ENCODE measurements at places on chromosomes 3 and 15. TPM values are rescaled to one million over a fixed set of nuclear protein-coding genes. Genes with fewer than 3 reads are reported as not detected.

GRCh38 chr3:194974468-194975135 lies 288.9 kb downstream of the FAM43A start:
- no peaks in the 10 kb centered on the region for H3K27me3 ChIP-seq
- no peak overlapping the region for H3K27ac ChIP-seq
- no peaks in the 10 kb centered on the region for H3K36me3 ChIP-seq
- DNase-seq = no peak
- no peak overlapping the region for H3K4me3 ChIP-seq
- no peaks in the 10 kb centered on the region for H3K4me1 ChIP-seq

TMEM108 gene
- 17.5 TPM for total RNA-seq

DNA sequence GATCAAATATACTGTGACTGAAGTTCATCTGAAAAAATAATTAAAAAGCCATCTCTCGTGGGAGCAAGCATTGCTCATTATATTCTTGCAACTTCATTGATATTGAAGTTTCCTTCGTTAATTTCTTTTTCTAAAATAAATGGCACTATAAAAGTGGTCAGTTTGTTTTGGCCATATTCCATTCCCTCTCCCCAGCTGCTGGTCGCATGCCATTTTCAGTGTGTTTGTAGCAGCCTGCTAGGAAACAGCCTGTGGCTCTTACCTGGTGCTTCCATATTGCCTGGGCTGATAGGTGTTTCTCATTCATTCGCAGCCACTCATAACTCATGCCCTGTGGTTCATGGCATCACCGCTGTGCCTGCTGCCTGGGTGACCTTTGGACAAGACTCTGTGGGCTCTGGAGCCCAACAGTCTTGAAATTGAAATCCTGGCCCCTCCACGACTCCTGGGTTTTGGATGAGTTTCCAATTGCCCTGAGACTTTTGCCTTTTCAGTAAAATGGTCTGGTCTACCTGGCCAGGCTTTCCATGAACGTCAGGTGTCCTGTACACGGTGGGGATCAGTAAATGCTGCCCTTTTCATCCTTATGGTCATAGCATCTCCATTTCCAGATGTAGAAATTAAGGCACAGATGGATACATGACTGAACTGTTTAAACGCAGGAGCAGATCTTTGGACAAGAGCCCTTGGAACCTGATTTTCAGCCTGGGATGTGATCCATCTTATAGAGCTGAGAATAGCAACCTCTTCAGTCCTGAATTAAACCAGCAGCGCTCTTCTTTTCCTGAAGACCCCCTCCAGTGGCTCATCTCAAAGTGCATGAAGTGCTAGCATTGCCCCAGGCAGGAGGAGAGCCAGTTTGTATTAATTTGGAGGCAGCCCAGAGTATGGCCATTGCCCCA lies 69.4 kb downstream of the SLCO3A1 start:
- H3K27me3 ChIP-seq = no peaks in the 10 kb centered on the region
- H3K4me3 ChIP-seq = no peak overlapping the region
- no peak overlapping the region for H3K27ac ChIP-seq
- no peaks in the 10 kb centered on the region for H3K36me3 ChIP-seq

GHRL gene
- total RNA-seq = not detected

GRCh38 chr3:153343988-153344782 lies 182.2 kb downstream of the RAP2B start:
- H3K36me3 ChIP-seq = no peaks in the 10 kb centered on the region
- H3K4me1 ChIP-seq = no peaks in the 10 kb centered on the region
- H3K27me3 ChIP-seq = no peaks in the 10 kb centered on the region
- DNase-seq = no peak

LDHAL6B gene
- total RNA-seq = not detected

DNA sequence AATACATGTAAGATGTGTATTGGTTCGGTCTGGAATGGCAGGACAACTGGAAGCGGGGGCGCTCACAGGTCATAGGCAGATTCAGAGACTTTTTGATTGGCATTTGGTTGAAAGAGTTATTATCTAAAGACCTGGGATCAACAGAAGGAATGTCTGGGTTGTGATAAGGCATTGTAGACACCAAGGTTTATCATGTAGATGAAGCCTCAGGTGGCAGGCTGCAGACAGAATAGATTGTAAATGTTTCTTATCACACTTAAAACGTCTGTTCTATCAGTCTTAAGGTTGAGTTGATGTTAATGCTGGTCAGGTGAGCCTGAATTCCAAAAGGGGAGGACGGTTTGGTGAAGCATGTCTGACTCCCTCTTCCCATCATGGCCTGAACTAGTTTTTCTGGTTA lies 295.9 kb upstream of the PROK2 start:
- no peaks in the 10 kb centered on the region for H3K36me3 ChIP-seq
- H3K27ac ChIP-seq = no peak overlapping the region
- no peak for DNase-seq
- no peaks in the 10 kb centered on the region for H3K27me3 ChIP-seq

DNA sequence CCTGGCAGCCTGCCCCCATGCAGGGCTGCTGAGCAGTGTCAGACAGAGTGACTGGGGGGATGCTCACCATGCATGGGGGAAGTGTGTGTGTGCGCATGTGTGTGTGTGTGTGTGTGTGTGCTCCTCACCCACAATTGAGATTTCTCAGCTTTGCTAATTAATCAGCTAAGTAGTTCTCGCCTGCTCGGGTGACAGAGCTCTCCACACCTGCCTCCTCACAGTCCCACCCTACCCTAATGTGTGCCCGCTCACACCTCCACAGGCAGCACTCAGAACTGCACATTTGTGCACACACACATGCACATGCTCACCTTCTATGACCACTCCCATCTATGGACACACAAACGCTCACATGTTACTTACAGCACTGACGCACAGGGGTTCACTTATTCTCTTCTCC lies 37.3 kb downstream of the CACNA2D2 start:
- H3K4me1 ChIP-seq = no peaks in the 10 kb centered on the region
- H3K27ac ChIP-seq = no peak overlapping the region
- DNase-seq = no peak
- H3K4me3 ChIP-seq = no peak overlapping the region

DNA sequence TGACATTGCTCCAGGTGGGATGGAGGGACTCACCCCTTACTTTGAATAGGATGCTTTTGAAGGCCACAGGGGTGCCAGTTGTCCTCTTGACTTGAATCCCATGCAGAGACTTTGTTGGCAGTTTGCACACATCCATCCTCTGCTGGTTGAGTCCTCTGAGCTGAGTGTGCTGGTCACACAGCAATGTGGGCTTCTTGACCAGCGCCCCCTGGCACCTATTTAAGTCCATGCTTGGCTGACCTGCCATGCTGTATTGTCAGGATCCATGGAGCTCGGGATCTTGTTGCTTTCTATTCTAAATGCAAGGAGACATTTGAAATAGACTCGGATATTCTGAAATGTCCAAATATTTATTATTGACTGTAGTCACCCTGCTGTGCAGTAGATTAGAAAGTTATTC lies 19.8 kb downstream of the RAB7A start:
- peaks cover 3% of the 10 kb centered on the region for H3K36me3 ChIP-seq
- H3K27ac ChIP-seq = no peak overlapping the region
- no peak overlapping the region for H3K4me3 ChIP-seq
- no peaks in the 10 kb centered on the region for H3K27me3 ChIP-seq
- H3K4me1 ChIP-seq = peaks cover 28% of the 10 kb centered on the region
- no peak for DNase-seq

DNA sequence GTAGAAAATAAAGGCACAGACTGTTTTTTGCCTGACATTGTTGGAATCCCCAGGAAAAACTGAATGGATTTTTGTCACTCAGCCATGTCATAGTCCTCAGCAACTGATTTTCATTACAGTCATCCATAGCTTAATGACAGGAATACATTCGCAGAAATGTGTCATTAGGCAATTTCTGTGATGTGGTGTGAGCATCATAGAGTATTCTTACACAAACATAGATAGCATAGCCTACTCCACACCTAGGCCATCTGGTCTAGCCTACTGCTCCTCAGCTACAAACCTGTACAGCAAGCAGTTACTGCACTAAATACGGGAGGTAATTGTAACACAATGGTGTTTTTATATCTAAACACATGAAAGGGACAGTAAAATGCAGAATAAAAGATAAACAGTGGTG lies 34.4 kb upstream of the FBN1 start:
- H3K4me3 ChIP-seq = no peak overlapping the region
- H3K27me3 ChIP-seq = no peaks in the 10 kb centered on the region
- peaks cover 7% of the 10 kb centered on the region for H3K4me1 ChIP-seq
- H3K36me3 ChIP-seq = no peaks in the 10 kb centered on the region

DNA sequence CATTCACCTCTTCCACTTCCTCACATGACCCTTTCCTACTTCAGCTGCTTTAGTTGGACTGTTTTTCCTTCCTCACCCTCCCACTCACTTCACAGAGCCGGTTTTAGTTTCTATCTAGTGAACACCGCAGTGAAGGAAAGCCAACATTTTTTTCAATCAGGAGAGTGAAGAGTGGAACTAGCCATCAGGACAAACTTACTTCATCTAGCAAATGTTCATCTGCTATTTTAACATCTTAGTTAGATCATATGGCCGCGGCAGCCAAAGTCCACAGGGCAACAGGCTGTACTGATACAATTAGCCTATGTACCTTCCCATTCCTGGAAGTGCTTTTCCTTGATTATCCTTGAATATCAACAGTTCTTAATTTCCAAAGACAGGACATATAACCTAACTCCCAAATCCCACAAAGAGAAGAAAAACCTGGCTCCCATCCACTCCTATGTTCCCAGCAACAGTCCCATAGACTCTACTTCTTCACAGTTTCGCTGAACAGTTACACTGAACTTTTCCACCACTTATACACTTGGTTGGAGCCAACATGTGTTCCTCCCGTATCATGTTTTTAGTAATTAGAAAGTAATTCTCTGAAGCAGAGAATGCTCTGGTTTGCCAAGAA lies 456.2 kb upstream of the THBS1 start:
- H3K4me3 ChIP-seq = no peak overlapping the region
- H3K36me3 ChIP-seq = no peaks in the 10 kb centered on the region

- H3K4me3 ChIP-seq = no peak overlapping the region
- no peaks in the 10 kb centered on the region for H3K4me1 ChIP-seq
- H3K27ac ChIP-seq = no peak overlapping the region
- no peak for DNase-seq
Observed at GRCh38 chr15:35874260-35874905, 328.4 kb upstream of the DPH6 start.

NR1I2 gene
- total RNA-seq = 0.91 TPM

DNA sequence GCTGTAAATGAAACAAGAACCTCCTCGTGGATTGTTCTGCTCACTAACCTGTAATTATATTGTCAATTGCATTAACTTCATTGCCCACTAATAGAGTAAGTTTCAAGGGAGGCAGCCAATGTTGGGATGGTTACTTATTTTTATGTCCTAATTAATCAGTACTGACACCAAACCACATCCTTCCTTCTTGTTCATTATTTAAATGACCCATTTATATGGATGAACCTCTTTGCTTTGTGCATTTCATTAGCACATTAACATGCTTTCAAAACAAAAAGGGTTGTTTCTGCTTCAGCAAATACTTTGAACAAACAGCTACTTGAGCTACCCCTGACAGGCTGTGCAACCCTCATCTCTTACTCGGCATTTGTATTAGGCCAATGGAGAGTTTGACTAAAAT lies 374.2 kb downstream of the MECOM start:
- no peaks in the 10 kb centered on the region for H3K27me3 ChIP-seq
- DNase-seq = no peak
- no peak overlapping the region for H3K4me3 ChIP-seq
- no peaks in the 10 kb centered on the region for H3K4me1 ChIP-seq

EFCAB12 gene
- 0.43 TPM for total RNA-seq

Data from adrenal gland (tissue), 19 donors.